ENCODE measurements at places on chromosomes 2 and 18.

GRCh38 chr2:11574176-11575046 lies 40.6 kb downstream of the GREB1 start:
- DNase-seq, result no peak

- no peak for DNase-seq
Measured at GRCh38 chr2:19993731-19994130, 3.8 kb upstream of the WDR35 start.

GRCh38 chr18:31497836-31498573 lies at the start of gene DSG2:
DSG2 (plus strand) TSS chr18:31498177; CDS start chr18:31498252, 75 bp downstream.
- DNase-seq, result peak; percentile 54

DNA sequence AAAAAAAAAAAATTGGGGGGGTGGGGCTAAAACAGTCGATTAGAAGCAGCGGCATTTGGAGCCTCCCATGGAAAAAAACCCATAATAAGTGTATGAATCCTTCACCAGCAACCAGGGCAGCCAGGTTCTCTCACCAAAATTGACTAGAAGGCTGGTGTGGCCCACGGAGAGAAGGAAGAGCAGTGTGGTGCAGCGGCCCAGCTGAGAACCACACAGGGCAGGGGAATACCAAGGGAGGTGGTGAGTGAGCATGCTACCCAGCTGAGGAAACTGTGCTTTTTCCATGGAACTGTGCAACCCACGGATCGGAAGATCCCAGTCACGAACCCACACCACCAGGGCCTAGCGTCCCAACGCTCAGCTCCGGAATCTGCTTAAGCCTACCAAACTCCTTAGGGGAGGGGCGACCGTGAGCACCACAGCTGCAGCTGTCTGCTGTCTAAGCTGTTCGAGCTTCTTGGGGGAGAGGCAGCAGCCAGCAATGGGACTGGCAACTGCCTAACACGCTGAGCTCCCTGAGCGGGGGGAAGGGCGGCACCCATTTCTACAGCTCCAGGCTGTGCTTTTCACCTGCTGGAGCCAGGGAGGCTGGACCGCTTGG lies 1037.2 kb upstream of the ACVR2A start:
- DNase-seq, result no peak

DNA sequence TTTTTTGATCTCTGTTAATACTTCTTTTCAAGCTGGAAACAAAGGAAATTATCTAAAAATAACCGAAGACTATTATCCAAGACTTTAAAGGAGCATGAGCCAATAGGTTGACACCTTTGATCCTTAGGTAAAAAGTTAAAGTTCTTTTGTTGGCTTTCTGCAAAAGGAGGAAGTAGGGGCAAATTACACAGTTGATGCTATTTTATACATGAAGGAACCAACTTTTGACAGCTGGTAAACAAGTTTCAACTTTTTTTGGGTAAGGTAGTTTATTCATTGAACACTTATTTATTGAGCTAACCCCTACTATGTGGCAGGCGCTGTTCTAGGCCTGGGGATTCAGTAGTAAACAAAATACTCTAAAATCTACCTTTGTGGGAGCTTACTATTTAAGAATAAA lies 66.6 kb upstream of the ZEB2 start:
- peak; percentile 80 for DNase-seq

- peak; percentile 66 for DNase-seq
Measured at GRCh38 chr2:208040199-208041171, 15.2 kb upstream of the PLEKHM3 start.

- DNase-seq, result peak; percentile 39
Measured at GRCh38 chr2:118061135-118061955, 26.9 kb upstream of the INSIG2 start.

DNA sequence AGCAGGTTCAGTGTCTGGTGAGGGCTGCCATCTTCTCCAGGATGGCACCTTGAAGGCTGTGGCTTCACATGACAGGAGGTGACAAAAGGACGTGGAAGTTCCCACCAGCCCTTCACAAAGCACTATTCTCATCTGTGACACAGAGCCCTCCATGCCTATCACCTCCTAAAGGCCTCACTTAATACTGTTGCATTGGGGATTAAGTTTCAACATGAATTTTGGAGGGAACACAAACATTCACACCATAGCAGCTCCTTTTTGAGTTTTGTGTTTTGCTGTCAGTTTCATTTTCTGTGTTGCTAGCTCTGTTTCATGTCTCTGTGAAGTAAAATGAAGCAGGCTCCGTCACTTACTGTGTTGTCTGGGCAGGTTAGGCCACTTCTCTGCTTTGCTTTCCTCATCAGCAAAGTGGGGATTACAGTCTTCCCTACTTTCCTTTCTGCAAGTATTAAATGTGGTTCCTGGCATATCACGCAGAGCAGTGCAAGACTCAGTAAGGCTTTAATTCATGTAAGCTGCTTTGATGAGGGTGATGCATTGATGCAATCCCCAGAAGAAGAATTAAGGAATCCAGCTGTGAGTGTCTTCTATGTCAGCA lies 31.6 kb downstream of the LIMS1 start:
- DNase-seq, result no peak

GRCh38 chr2:105446501-105446900 lies 47.6 kb upstream of the FHL2 start:
- no peak for DNase-seq

- no peak for DNase-seq
Measured at GRCh38 chr2:134836986-134837385, 1.4 kb upstream of the ACMSD start.

DNA sequence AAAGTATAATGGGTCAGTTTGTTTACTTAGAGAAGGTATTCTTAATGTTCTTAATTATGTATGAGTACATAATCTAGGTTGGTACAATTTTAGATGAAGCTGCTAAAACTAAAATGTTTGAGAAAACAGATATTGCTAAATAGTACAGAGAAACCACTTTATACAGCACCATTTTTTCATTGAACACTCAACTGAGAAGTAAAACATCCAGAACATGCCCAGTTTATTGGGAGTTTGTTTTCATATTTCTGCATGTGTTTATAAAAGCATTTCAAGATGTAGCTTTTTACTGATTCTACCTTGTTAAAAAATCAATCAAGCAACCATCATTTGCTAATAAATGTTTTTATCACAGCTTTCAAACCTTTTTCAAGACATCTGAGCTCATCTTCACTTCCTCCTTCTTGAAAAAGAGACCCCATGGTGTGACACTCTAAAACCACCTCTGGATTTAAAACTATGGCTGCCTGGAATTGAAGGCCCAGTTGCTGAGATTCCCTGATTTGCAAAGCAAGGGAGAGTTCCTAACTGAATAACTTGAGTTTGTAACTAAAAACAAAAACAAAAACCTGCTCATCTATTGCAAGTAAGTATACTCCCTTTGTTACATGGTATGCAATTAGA lies 585.9 kb downstream of the ZEB2 start:
- no peak for DNase-seq

DNA sequence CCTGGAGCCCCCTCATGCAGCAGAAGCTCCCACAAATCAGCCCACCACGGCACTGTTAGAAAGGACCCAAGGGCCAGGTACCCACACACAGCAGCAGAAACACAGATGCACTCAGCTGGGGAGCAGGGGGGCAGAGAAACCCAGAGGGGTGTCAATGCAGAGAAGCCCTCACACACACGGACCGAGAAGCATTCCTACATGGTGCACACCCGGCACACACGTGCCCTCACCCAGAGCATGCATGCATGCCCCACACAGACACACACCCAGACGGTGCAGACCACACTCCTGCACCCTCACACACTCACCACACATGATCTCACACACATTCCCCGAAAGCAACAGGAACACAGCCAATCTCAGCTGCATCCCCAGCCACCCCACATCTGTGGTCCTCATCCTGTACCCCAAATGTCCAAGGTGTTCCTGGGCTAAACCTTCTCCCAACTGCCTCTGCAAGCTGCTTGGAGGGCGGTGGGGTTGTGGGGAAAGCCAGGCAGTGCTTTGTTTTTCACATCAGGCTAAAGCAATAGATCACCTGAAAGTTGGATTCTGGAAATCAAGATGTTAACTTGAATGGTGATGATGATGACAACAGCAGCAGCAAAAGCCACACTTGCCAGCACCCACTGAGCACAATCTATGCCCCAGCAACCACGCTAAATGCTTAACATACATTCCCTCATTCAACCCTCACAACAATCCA lies 102.3 kb downstream of the ZFP36L2 start:
- DNase-seq, result peak; percentile 55

DNA sequence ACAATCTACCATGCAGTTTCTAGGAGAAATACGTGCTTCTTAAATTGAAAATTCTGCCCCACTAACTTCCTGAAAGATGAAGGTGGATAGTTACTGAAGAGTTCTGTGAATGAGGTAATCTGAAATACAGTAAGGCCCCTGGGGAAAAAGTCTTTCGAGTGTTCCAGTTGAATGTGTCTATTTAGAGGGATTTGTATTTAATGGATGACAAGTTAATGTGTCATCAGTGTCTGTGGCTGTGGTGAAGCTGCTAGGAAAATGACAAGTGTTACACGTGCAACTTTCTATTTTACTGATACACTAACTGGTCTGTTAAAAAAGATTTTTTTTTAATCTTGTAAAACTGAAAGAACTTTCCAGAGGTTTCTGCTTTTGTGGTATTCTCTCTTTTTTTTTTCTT lies 384.6 kb downstream of the STK39 start:
- no peak for DNase-seq

- DNase-seq, result no peak
Measured at GRCh38 chr2:196723571-196723970, 75.9 kb downstream of the GTF3C3 start.

DNA sequence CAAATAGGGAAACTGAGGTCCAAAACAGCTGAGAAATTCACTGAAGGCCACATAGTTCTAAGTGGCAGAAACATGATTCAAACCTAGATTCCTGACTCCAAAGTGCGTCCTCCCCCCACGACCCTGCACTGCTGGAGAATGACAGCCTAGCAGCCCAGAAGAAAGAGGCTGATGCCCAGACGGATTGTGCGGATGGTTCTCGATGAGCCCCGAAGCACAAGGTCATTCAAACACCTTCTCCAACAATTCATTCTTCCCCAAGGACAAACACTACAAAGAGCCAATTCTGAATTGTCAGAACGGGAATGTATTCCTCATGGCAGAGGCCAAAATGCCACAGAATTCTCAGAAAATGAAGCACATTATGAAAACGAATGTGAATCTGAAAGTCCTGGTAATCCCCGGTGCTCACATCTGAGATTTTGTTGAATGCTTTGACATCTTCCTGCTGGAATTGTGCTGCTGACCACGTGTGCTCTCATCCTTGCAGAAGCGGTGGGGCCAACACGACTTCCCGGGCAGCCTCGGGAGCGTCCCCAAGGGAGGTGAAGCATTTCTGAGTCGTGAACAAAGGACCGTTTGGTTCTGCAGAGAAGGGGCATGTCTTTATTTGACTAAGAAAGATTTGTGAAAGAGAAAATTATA lies 337.0 kb downstream of the EIPR1 start:
- DNase-seq, result no peak

DNA sequence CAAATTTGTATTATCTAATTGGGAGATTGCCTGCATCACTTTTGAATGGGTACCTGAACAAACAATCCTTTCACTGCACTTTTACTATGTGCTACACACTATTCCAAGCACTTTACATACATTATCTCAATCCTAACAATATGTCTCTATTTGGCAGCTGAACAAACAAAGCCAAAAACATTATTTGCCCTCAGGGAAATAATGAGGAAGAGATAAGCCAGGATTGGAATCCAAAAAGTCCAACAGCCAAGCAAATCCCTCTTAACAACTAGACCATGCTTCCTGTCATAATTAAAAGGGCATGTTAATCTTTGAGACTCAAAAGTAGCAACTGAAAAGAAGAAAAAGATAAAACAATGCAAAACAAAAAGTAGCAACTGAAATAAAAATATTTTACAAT lies 32.1 kb downstream of the RPRD1A start:
- DNase-seq, result no peak

GRCh38 chr2:120267348-120267747 lies 14.7 kb downstream of the RALB start:
- no peak for DNase-seq

- DNase-seq, result no peak
Measured at GRCh38 chr2:96552315-96553175, 16.0 kb downstream of the ARID5A start.

DNA sequence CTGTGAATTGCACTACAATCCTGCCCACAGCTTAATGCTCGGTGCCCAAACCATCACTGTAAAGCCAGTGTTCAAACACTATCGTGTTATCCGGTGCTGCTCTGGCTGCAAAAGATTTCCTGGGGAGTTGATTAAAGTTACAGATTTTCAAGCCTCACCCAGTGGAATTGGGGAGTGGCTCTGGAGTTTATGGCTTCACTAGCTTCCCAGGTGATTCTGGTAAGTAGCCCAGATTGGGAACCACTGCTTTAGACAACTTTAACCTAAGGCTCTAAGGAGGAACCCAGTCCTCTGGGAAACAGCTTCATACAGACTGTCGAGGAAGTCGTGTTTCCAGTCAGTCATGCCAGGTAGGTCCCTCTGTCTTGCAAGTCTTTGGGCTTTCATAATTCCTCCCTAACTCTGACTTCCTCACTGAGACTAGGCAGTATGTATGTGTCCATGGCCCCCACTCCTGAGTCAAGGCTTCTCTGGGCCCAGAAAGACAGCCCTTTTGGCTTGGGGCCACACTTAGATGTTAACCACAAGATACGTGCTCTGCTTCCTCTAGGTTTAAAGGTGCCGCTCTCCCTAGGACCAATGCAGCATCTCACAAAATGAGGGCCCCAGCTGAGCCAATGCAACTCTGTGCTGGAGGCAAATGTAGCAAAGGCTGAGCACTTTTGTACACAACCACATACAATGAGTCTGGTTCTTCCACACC lies 299.7 kb downstream of the PRKCE start:
- peak; percentile 53 for DNase-seq

DNA sequence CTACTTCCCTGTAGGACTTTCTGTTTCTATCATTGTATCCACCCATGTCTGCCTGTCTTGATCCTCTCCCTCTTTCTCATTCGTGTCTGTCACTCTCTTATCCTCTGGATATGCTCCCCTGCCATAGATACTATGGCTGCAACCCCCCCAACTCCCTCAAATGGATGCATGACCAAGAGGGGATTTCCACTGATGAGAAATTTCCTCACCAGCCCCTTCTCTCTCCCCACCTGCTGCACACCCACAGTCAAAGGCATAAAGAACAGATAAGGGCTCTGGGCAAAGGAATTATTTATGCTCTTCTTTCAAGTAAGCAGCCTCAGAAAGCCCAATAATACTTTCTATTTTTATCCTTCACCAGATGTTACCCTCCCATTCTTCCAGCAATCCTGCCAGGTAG lies 121.3 kb downstream of the FOXI3 start:
- DNase-seq, result no peak

GRCh38 chr2:9378433-9379390 lies 44.6 kb downstream of the ITGB1BP1 start:
- DNase-seq, result no peak

GRCh38 chr2:177229442-177230242 lies 17.0 kb downstream of the HNRNPA3 start:
- DNase-seq, result no peak

DNA sequence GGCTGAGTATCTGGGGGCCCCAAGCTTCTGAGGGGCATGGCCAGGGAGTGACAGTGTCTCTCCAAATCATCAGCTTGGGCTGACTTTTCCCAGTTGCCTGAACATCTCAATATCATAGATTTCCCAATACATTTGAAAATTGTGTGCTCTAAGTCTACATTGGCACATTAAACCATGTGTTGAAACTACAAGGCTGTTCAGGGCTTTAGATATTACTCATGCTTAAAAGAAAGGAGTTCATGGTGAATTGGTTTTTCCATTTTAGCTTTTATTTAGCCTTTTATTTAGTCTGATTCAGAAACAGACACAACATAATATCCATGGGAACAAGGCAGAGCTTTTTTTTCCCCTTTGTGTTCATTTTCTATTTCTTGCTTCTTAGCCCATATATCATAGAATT lies 49.9 kb upstream of the GALR1 start:
- DNase-seq, result no peak
